Urinary bladder (tissue), 4 donors: ENCODE measurements at places on chromosomes 5 and 9. TPM values are rescaled to one million over a fixed set of nuclear protein-coding genes. Genes with fewer than 3 reads are reported as not detected.

Gene CDKN2B
- total RNA-seq = 1.8 TPM

Gene CTNND2
- total RNA-seq = 1.4 TPM

Gene CTSV
- total RNA-seq = 0.42 TPM

Gene RPL37
- 1,380 TPM for total RNA-seq

Gene PCDHGA7
- total RNA-seq = 6.9 TPM

Gene PCDHGC4
- total RNA-seq = 6.8 TPM

Gene ATP6V1G1
- total RNA-seq = 127 TPM

Gene PGM5
- 206 TPM for total RNA-seq

Gene SAXO1
- 0.21 TPM for total RNA-seq

Gene ZNF879
- total RNA-seq = 11.9 TPM

Gene SEMA6A
- 54.0 TPM for total RNA-seq

Gene ENTPD8
- total RNA-seq = 0.16 TPM

Gene S100Z
- 0.32 TPM for total RNA-seq

Gene TTC16
- total RNA-seq = not detected
